ENCODE measurements at places on chromosomes 7 and 10.

DNA sequence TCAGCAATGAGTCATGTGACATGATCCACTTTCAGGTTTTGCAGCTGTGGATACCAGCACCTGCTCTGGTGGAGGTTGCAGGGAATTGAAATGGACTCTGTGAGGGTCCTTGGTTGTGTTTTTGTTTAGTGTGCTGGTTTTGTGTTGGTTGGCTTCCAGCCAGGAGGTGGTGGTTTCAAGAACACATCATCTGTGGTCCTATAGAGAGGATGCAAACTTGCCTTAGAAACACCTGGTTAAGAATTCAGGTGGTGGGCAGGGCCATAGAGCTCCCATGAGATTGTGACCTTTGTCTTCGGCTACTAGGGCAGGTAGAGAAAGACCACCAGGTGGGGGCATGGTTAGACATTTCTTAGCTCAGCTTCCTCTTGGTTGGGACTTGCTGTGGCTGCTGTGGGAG is 59.2 kb upstream of the CYP2C9 start:
- DNase-seq: no peak

DNA sequence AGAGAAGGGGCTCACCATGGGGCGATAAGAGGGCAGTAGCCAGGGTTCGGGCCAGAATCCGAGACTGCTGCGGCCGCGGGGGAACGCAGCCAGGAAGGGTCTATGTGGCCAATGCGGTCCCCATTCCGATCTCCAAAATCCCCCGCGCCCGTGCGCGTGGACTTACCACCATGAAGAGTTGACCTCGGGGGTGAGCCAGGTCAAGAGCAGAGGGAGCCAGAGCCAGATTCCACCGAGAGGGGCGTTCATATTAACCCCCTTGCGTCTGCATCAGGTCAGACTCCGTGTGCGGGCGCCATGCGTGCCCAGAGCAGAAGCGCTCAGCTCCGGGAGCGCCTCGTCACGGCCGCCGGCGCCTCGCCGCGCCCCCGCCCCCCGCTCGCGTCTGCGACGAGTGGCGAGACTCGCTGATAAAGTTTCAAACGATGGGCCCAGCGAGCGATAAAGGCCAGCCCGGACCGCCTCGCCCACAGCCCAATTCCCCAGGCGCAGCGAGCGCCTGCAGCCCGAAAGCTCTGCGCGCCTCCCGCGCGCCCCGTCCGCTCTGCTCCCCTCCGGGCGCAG is at the start of gene WNT2:
Gene WNT2 (minus strand): TSS at position 318 of the 564 bp plus-strand sequence. CDS start 69 bp downstream, at position 249.
- no peak for DNase-seq

DNA sequence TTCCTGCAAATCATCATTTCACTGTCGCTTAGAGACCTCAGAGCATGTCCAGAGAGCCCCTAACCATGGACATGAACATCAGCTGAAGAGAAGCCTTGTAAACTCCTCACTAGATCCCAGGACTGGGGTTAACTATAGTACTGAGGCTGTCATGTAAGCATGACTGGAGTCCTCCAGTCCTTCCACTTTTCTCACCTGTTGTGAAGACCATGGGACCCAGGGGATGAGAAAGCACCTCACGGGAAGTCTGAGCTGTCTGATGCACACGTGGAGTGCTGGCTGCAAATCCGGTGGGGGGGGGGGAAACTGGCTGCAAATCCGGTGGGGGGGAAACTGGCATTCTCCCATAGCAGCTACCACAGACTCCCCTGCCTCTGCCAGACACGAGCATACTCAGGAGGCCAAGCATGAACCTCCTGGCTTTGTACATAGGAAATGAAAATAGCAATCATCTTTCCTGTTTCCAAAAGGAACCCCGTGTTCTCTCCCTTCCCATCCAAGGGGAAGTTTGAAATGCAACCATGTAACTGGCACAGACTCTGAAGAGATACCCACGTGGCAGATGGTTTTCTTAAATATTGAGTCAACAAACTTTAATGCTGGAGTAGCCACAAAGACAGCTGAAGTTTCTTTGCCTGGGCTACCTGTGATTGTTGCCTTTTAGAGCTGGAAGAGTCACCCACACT is 261.4 kb downstream of the ZMYND11 start:
- no peak for DNase-seq

DNA sequence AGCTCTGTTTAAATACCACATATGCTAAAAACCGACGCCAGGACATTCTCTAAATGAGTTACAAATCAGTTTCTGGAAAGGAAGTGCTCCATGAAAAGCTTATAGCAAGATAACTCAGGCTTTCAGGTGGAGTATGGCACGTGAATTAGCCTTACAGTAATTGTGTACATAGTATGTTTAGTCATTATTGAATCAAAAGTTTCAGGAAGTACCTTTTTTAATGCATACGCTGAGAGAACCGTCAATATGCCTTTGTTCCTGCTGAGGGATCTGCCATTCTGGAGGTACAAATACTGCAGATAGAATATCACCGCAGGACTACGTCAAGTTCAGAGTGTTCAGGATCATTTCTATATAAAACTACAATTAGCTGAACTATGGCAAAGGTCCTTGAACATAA is 45.7 kb downstream of the ANKMY2 start:
- DNase-seq: no peak

- no peak for DNase-seq
These were observed 58.4 kb downstream of the JCAD start for GRCh38 chr10:30000802-30001571.

DNA sequence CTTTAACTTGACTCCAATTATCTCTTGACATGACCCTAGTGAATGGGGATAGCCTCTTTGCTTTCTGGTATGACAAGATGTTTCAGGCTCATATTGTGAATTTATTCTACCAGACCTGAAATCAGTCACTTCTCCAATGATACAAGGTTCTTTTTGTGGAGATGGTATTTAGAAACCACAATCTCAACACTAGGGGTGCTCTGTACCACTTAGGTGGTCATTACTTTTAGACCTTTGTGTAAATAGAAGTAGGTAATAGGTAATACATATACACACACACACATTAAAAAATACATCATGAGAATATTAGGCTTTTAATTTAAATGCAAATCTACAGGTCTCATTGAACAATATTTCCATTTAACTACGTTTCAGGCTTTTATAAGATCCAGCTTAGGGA is 199.0 kb upstream of the RHOBTB1 start:
- no peak for DNase-seq

DNA sequence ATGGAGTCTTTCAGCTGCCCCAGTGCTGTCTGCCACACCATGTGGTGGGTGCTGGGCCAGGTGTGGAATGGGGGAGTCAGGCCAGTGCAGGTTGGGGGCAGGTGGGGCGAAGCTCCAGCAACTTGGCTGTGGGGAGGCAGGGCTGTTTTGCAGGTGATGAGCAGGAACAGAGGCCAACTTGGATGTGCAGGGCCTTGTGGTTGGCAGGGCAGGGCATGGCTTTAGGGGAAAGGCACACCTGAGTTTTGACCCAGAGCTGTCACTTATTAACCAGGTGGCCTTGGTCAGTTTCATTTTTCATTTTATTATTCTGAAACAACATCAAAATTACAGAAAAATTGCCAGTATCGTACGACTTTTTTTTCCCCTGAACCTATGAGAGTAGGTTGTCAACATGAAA is 1.1 kb upstream of the SFTPA2 start:
- no peak for DNase-seq

DNA sequence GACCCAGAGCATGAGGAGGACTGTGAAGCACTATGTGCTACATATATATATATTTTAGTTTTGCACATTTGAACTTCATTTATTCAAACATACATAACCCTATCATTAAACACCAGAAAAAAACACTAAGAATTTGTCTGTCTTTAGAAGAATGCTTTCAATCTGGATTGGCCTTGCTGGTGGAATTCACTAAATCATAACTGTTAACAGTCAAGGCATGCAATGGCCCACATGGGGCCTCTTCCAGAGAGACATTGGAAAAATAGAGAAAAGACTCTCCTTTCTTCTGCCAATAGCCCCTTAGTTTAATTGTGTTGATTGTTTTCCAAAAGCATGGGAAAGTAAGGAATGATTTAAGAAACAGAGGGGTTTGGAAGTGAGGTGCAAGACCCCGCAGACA is 77.9 kb downstream of the MRPL32 start:
- no peak for DNase-seq

DNA sequence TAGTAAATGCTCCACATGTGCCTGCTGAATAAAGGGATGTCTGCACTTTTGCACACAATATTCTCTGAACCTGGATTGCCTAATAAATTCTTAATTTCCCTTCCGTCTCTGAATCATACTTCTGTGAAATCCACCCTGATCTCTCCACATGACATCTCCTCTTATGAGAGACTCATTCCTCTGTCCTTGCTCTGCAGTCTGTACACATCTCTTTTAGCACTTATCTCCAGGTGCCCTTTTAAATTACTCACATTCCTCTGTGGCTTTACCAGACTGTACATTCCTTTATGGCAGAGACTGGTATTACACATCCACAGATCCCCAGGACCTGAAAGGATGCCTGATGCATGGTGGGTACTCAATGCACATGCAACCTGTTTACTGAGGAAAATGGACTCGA is 527.6 kb downstream of the PHTF2 start:
- no peak for DNase-seq

DNA sequence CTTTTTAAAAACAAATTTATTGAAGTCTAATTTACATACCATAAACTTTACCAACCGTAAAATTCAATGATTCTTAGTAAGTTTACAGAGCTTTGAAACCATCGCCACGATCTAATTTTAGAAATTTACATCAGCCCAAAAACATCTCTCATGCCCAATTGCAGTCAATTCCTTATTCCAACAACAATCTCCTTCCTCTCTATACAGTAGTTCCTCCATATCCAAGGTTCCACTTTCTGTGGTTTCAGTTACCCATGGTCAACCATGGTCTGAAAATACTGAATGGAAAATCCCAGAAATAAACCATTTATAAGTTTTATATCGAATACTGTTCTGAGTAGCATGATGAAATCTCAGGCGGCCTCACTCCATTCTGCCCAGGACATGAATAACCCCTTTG is 183.4 kb upstream of the ADCY1 start:
- DNase-seq: no peak

Data from CD4-positive, alpha-beta T cell treated with Interleukin-4 for 1 hour (primary cell).